ENCODE measurements at places on chromosomes 1 and 21. TPM values are rescaled to one million over a fixed set of nuclear protein-coding genes. Genes with fewer than 3 reads are reported as not detected.

DNA sequence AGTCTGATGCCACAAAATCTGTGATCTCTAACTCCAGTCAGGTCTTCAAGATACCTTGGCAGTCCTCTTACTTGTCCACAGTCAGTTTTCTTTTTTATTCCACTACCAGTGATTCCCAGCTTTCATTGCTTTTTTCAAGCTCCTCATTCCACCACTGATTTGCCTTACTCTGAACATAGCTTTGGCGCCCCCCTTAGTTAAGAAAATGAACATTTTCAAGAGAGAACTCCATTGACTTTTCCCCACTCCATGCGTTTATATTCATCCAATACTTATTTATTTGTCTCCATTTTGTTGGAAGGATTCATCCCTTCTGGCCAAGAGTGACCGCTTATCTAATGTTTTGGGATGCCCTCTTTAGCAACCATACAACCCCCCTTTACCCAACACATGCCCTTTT lies 33.9 kb upstream of the IPO9 start:
- DNase-seq, result no peak

C1QTNF12 gene
- 4.9 TPM for total RNA-seq

PTGFR gene
- not detected for total RNA-seq

GRCh38 chr1:191065346-191065745 lies 587.7 kb upstream of the BRINP3 start:
- no peak for DNase-seq

- DNase-seq, result peak; percentile 70
Measured at GRCh38 chr1:181090641-181091126, 2.2 kb downstream of the IER5 start.
